Esophagus squamous epithelium (tissue), 5 donors: ENCODE measurements at places on chromosomes 1 and 21. TPM values are rescaled to one million over a fixed set of nuclear protein-coding genes. Genes with fewer than 3 reads are reported as not detected.

SYT6 gene
- total RNA-seq: not detected

SPAG17 gene
- total RNA-seq: 10.2 TPM

DNA sequence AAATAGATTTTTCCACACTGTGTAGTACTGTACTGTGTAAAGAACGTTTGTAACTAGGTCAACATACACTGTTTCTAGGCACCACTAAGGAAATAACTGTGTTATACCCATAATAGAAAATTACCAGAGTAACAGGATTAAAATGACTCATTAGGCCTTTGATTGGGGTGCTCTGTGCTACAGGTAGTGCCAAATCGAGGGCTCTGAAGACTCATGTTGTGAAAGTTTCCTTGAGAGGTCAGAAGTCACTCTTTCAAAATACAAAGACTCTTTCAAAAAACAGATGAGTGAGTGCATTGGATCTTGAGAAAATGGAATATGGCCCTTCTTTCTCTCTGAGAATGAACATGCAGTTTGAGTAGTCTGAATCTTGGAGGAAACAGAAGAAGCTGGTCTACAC lies 143.0 kb downstream of the MRPL39 start:
- DNase-seq: no peak
- no peaks in the 10 kb centered on the region for H3K27me3 ChIP-seq
- H3K36me3 ChIP-seq: no peaks in the 10 kb centered on the region
- no peak overlapping the region for H3K27ac ChIP-seq
- H3K4me1 ChIP-seq: no peaks in the 10 kb centered on the region

DNA sequence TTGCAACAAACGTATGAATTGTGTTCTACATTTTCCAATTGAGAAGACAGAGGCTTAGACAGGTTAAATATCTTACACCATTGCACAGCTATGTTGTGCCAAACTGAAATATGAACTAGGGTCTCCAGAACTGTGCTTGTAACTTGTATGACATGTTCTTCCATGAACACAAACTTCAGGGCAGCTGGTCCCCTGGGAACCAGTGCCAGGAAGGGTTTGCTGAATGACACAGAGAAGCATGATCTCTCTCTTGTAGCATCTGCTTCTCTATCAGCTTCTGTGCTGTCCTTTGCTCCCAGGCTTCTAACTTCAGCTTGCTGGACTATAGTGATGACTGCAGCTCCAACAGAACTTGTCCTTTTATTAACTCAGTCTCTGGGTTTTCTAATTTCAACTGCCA lies 385.5 kb downstream of the SIPA1L2 start:
- no peaks in the 10 kb centered on the region for H3K36me3 ChIP-seq
- no peaks in the 10 kb centered on the region for H3K27me3 ChIP-seq
- H3K4me3 ChIP-seq: no peak overlapping the region
- no peak for DNase-seq
- H3K4me1 ChIP-seq: no peaks in the 10 kb centered on the region

- no peaks in the 10 kb centered on the region for H3K27me3 ChIP-seq
- DNase-seq: peak; percentile 10
- peaks cover 45% of the 10 kb centered on the region for H3K4me1 ChIP-seq
Observed at GRCh38 chr1:24018611-24019580, 38.8 kb upstream of the SRSF10 start.

DNA sequence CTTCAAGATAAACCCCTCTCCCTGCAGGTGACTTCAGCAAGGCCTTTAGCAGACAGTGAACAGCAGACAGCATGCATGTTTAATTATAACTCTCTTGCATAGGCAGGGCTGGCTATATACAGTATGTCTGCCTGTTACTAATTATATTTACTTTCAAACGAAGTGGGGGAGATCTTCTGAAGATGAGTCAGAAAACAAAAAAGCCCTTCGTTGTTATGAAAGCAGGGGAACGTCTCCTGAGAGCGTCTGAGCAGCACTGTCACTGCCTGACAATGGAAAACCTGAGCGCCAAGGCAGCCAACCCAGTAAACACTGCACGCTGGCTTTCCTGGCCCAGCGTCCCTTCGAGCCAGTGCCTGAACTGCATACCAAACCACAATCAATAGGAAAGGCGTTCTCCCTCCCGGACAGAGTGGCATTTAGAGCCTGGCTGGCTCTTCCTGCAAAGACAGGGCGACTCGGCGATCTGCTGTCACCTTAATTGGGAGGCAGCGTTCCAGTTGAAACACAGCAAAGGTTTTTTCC lies 54.1 kb downstream of the TOMM20 start:
- H3K36me3 ChIP-seq: no peaks in the 10 kb centered on the region
- H3K27ac ChIP-seq: peak overlapping the region; percentile 90
- DNase-seq: no peak
- H3K4me3 ChIP-seq: no peak overlapping the region
- H3K27me3 ChIP-seq: no peaks in the 10 kb centered on the region
- peaks cover 49% of the 10 kb centered on the region for H3K4me1 ChIP-seq

DNA sequence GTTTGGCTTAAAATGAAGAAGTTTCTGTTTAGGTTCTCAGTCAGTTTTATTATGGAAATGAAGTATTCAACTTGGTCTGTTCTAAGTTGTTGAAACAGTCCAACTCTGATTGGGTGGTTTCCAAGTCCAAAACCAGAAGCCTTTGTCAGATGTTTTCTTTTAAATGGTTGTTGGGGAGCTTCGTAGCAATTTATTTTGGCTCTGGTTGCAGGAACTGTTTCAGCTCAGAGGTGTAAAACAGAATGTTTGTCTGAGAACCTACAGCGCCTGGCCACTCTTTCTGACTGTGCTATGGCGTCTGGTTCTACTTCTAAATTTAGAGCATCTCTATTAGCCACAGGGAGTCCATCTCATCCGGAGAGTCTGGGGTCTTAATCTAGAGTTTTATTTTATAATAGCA lies 582.6 kb upstream of the TMPRSS15 start:
- H3K4me1 ChIP-seq: no peaks in the 10 kb centered on the region
- H3K27ac ChIP-seq: no peak overlapping the region
- H3K27me3 ChIP-seq: no peaks in the 10 kb centered on the region
- no peak for DNase-seq
- no peak overlapping the region for H3K4me3 ChIP-seq

GRCh38 chr21:32403201-32403777 lies 9.2 kb upstream of the EVA1C start:
- H3K36me3 ChIP-seq: no peaks in the 10 kb centered on the region
- peaks cover 5% of the 10 kb centered on the region for H3K4me1 ChIP-seq
- no peak overlapping the region for H3K4me3 ChIP-seq

DNA sequence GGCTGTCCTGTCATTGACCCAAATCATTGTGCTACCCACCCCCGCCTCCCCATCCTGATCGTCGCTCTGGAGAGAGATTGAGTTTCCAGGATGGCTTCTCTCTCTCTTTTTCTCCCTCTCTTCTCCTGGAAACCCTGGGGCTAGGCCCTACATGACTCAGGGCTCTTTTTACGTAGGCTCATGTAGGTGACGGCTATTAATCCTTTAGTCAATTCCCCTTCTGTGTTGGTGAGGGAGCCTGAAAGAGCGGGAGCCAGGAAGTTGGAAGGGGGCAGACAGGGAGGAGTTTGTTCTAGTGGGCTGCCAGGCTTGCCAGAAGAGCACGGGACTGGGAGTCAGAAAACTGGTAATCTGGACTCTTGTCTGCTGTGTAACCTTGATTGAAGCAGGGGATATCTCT lies 9.7 kb downstream of the ATP2B4 start:
- peaks cover 27% of the 10 kb centered on the region for H3K36me3 ChIP-seq
- H3K4me3 ChIP-seq: no peak overlapping the region
- no peak for DNase-seq
- peak overlapping the region; percentile 87 for H3K27ac ChIP-seq
- H3K4me1 ChIP-seq: peaks cover 59% of the 10 kb centered on the region

DNA sequence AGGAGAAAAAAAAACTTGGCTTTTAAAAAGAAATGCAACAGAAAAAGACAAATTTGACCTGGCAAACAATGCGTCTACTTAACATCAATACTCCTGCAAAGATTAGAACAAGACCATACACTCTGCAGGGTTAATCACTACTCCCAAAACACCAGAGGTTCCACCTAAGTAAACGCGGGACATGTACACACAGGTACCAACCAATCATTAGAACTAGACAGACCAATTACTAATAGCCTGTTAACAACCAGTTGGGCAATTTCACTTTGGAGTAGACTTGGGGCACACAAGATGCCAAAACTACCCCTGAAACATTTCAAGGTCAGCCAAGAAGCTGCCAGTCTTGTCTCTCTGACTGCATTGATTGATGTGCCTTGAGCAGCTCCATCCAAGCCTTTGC lies 125.8 kb downstream of the RRAGC start:
- H3K36me3 ChIP-seq: no peaks in the 10 kb centered on the region
- DNase-seq: no peak
- H3K27me3 ChIP-seq: no peaks in the 10 kb centered on the region
- peak overlapping the region; percentile 33 for H3K27ac ChIP-seq
- peaks cover 12% of the 10 kb centered on the region for H3K4me1 ChIP-seq

DNA sequence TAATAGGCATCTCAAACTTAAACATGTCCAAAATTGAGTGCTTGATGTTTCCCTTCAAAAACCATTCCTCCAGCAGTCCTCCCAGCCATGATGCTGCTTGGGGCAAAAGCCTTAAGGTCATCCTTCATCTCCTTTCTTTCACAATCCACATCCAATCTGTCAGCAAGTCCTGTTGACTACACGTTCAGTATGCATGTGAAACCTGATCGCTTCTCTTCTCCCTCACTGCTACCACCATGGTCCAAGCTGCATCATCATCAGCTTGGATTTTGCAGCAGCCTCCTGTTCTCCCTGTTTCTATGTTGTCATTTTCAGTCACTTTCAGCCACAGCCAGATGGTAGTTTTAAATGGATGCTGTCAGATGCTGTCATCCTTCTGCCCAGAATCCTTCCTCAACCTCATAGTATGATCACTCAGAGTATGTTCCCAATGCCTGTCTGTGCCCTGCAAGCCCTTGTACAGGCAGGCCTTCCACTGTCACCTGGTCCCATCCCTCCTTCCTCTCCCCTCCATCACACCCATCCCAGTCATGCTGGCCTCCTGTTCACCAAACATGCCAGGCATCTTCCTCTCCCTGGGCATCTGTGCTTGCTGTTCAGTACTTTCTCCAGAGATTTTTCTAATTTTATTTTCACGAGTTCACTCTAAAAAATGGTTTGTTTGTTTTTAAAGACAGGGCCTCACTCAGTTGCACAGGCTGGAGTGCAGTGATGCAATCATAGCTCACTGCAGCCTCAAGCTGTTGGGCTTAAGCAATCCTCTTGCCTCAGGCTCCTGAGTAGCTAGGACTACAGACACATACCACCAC lies 66.0 kb downstream of the SYDE2 start:
- H3K4me3 ChIP-seq: no peak overlapping the region
- H3K36me3 ChIP-seq: no peaks in the 10 kb centered on the region
- H3K27ac ChIP-seq: no peak overlapping the region
- DNase-seq: no peak
- H3K27me3 ChIP-seq: no peaks in the 10 kb centered on the region
- H3K4me1 ChIP-seq: no peaks in the 10 kb centered on the region

DNA sequence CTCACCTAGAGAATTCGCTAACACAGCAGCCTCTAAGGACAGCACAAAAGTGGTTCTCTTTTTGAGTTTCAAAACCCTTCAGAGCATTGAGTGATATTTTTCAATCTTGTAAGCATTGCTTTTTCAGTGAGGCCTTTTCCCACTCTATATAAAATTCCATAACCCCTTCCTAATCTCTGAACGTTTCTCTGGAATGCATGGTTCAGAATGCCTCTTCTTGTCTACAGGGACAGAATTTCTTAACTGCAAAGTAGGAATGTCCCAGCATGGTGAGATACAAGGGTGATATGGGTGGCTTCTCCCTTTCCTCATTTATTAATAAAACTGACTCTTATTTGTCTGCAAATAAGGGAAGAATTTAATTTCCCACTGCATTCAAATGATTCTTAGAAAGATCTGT lies 377.9 kb downstream of the LTN1 start:
- no peak overlapping the region for H3K4me3 ChIP-seq
- H3K27ac ChIP-seq: no peak overlapping the region
- no peaks in the 10 kb centered on the region for H3K4me1 ChIP-seq
- no peaks in the 10 kb centered on the region for H3K36me3 ChIP-seq
- no peaks in the 10 kb centered on the region for H3K27me3 ChIP-seq
- no peak for DNase-seq

GRCh38 chr1:39003281-39003680 lies 12.2 kb downstream of the AKIRIN1 start:
- no peak for DNase-seq
- H3K27me3 ChIP-seq: no peaks in the 10 kb centered on the region
- peaks cover 32% of the 10 kb centered on the region for H3K4me1 ChIP-seq
- H3K36me3 ChIP-seq: peaks cover 54% of the 10 kb centered on the region
- no peak overlapping the region for H3K27ac ChIP-seq

DNA sequence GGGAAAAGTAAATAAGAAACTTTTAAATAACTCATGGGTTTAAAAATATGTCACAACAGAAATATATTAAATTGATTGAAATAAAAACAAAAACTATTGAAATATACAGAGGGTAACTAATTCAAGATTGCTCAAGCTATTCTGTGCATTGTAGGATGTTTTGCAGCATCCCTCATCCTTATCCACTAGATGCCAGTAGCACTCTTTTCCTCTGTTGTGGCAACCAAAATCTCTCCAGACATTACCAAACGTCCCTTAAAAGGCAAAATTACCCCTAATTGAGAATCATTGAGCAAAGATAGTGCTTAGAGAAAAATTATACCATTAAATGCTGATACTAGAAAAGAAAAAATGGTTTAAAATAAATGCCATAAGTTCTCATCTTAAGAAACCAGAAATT lies 682.6 kb downstream of the RWDD3 start:
- H3K36me3 ChIP-seq: no peaks in the 10 kb centered on the region
- DNase-seq: no peak
- no peak overlapping the region for H3K4me3 ChIP-seq
- no peak overlapping the region for H3K27ac ChIP-seq
- no peaks in the 10 kb centered on the region for H3K27me3 ChIP-seq

DNA sequence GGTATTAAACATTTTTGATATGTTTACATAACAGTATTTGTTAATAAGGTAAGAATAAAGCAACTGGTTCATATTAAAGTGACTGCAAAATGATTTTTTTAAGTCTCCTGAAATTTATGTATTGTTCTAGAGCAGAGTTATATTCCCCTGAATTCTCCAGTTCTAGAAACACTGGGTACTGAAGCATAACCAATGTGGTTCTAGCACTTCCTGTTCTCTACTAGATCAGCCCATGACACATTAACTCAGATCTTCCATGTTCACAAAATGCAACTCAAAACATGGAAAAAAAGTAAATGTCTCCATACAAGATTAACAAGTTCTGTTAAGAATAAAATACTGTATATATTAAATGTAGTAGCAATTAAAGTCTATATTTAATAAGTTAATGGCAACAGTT lies 3.9 kb downstream of the NEGR1 start:
- no peak for DNase-seq
- H3K36me3 ChIP-seq: no peaks in the 10 kb centered on the region
- H3K4me1 ChIP-seq: no peaks in the 10 kb centered on the region

- no peaks in the 10 kb centered on the region for H3K27me3 ChIP-seq
- H3K36me3 ChIP-seq: no peaks in the 10 kb centered on the region
- DNase-seq: no peak
- no peak overlapping the region for H3K27ac ChIP-seq
- no peak overlapping the region for H3K4me3 ChIP-seq
- peaks cover 10% of the 10 kb centered on the region for H3K4me1 ChIP-seq
Observed at GRCh38 chr1:111920221-111921024, 69.0 kb downstream of the KCND3 start.

DNA sequence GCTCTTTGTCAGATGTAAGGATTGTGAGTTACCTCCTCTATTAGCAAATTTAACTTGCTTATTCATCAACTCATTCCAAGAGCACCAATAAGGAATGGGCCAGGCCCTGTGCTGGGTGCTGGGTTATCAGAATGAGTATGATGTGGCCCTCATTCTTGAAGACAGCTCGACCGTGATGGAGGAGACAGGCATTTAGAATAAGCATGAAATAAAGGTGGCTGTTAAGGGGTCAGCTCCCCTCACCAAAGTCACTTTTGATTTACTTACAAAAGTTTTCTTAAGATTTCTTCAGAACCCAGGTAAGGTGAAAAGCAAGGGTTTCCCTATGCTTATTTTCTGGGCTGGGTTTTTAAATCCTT lies 15.3 kb upstream of the PADI1 start:
- peak overlapping the region; percentile 81 for H3K27ac ChIP-seq
- peaks cover 7% of the 10 kb centered on the region for H3K27me3 ChIP-seq
- H3K36me3 ChIP-seq: no peaks in the 10 kb centered on the region
